ENCODE measurements at places on chromosomes 1 and 21.

DNA sequence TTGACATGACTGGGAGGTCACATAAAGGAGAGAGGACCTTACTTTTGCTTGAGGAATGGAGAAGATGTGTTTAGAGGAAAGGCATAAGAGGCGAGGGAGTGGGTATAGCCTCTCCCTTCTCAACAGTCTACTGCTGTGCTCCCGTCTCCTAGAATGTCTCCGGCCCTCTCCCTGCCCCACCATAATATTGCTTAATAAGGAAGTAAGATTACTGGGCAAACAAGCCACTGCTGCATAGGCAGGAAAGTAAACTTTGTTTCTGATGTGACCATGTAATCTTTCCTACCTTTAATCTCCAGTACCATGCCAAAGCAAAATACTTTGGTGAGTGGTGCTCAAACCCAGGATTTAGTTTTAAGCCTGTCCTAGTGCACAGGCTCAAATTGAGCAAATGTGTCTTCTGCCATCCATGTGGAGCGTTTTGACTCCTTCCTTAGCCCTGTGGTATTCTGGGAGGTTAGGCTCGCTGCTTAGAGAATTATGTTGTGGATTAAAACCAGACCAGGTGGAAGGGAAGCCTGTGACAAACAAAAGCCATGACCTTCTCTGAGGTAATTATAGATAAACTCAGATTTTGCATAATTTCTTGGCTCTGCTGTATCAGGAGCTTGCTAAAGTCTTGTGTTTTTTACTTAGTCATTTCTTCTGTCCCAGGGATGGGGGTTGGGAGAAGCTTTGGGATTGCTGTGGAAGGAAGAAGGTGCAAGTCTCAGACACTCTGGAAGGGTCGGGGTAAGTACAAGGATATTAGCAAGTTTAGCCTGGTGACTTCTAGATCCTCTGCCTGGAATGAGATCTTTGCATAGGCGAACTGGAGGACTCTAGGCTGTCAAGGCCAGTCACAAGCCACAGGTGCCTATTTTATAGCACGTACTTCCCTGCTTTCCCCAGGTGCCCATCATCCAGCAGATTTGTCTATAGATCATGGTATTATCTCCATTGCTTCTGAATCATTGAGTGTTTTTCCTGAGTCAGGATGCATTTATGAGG lies 34.5 kb upstream of the DIPK1A start:
- DNase-seq, result no peak

DNA sequence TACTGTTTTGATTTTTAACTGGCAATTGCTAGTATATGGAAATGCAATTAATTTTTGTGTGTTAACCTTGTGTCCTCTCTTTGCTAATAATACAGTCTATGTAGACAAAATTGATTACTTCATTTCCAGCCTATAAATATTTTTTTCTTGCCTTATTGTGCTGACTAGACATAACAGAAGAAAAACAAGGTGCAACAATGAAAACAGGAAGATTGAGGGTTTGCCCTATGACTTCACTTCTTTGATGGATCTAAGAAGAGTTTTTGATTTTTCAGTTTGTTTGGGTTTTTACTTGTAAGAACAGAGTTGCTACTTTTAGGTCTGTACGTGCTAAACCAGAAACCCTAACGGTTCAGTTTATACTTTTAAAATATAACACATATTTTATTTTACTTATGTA lies 8.5 kb upstream of the CNIH4 start:
- DNase-seq, result no peak

- no peak for DNase-seq
These were observed 11.7 kb upstream of the SYNC start for GRCh38 chr1:32714277-32714676.

GRCh38 chr21:40905251-40905650 lies 58.3 kb upstream of the DSCAM start:
- DNase-seq, result no peak

DNA sequence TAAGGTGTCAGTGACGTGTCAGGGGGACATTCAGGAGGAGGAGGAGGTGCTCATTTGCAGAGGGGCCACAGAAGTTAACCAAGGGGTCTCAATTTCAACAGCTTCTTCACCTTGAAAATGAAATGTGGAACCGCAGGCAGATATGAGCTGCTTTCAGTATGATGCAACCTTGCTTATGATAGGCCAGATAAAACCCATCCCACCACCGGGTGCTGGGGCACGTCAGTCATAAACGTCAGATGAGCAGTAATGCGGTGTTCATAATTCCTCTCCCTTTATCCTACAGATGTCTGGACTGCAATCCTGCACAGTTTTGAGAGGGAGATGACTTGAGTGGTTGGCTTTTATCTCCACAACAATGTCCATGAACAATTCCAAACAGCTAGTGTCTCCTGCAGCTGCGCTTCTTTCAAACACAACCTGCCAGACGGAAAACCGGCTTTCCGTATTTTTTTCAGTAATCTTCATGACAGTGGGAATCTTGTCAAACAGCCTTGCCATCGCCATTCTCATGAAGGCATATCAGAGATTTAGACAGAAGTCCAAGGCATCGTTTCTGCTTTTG lies 1.7 kb downstream of the PTGFR start:
- DNase-seq, result no peak

- DNase-seq, result no peak
These were observed 595 bp downstream of the GLUL start for GRCh38 chr1:182391028-182391361.

DNA sequence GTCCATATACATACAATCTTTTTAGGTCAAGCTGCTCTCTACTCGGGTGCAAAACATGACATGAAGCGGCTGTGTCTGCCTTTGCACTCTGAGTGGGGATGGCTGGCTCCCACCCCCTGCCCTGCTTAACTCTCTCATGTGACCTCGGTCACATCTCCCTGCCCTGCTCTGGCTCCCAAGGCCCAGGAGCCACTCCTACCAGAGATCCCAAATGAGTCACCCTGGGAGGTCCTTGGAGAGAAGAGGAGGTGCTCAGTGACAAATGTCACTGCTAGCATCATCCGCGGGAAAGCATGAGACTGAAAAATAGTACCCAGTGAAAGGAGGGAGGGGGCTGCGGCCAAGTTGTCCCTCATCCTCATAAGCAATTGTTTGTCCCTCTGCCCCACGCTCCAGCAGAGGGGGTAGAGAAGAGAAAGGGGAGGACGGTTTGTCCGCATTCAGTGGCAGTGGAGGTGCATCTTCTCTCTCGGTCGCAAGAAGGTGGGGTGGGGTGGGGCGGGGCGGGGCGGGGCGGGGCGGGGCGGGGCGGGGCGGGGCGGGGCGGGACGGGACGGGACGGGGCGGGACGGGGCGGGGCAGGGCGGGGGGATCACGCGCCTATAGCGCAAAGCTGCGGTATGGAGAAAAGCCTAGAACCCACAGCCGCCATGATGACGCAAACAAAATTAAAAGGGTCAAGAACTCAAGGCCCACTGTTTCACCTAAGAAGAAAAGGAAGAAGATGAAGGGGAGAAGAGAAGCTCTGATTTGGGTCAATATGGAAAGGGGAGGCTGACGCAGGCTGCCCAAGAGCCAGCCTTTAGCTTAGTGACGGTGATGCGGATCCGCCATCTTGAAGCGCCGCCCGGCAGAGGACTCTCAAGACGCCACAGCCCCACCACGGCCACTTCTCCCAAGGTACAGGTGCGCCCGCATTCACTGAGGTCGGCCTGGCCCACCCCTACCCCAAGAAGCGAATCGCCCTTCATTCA lies 66.2 kb downstream of the CD46 start:
- DNase-seq, result no peak

DNA sequence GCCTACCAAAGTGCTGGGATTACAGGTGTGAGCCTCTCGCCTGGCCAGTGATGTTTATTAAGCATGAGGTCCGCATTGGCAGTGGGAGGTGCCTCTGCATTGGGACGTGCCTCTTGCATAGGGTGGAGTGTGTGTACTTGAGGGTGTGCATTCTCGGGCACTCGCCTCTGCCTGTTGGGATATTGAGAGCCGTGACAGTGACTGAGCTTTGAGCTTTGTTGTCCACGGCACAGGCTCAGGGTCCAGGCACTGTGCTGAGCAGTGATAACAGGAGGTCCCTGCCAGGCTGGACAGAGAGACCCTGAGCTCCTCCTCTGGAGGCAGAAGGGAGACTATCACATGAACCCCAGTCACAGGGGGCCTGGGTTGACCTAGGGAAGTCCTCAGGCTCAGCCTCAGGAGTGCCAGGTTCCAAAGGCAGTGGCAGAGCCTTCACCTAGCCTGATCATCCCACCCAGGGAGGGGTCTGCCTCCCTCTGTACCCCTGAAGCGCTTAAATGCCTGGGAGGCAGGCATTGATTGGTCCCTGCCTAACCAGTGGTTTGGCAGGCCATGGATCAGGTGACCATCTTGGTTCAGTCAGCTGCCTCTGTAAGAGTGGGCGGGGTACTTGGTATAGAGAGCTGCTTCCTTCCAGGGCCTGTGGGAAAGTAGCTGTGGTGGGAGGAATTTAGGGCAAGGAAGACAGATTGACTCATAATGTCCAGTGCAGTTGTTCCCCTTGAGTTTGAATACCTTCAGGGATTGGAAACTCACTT lies 213.8 kb upstream of the TMEM51 start:
- no peak for DNase-seq

- no peak for DNase-seq
These were observed 27.7 kb upstream of the MAGOH start for GRCh38 chr1:53266038-53266437.

GRCh38 chr1:147171399-147172167 lies 687 bp downstream of the PRKAB2 start:
- DNase-seq, result no peak

GRCh38 chr1:21257431-21258135 lies 32.7 kb downstream of the ECE1 start:
- DNase-seq, result no peak

- DNase-seq, result no peak
These were observed 38.3 kb downstream of the SPSB1 start for GRCh38 chr1:9331016-9331415.

GRCh38 chr1:226946841-226947240 lies 6.7 kb downstream of the COQ8A start:
- no peak for DNase-seq

GRCh38 chr1:175192630-175193526 lies at the start of gene KIAA0040:
TSS of gene KIAA0040 (minus strand) at chr1:175192776. CDS start at chr1:175161013, 31,763 bp downstream.
- peak; percentile 53 for DNase-seq

DNA sequence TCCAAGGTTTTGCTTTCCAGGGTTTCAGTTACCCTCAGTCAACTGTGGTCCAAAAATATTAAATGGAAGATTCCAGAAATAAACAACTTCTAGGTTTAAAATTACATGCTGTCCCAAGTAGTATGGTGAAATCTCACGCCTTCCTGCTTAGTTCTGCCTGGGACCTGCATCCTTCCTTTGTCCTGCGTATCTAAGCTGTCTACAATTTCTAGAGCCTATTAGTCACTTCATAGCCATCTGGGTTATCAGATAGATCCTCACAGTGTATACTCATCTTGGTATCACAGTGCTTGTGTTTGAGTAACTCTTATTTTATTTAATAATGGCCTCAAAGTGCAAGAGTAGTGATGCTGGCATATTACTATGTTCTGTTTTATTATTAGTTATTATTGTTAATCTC lies 157.7 kb downstream of the ROR1 start:
- DNase-seq, result no peak

- DNase-seq, result no peak
These were observed 111.7 kb upstream of the KCNJ6 start for GRCh38 chr21:38027901-38028498.

DNA sequence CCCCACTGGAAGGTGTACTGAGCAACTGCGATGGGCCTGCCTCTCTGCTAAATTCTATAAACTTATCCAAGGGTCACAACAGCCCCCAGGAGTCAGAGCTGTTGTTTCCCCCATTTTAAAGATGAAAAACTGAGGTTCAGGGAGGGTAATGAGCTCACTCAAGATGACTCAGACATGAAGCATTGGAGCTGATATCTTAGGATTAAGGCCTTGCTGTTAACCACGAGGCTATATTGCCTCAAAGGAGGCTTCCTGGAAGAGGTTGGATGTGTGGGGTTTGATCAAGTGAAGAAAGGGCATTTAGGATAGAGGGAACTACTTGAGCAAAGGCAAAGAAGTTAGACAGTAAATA lies 6.7 kb downstream of the LDLRAP1 start:
- no peak for DNase-seq

- no peak for DNase-seq
These were observed 1.9 kb downstream of the GJA5 start for GRCh38 chr1:147758379-147759100.

GRCh38 chr1:14987829-14988603 lies 165.5 kb upstream of the TMEM51 start:
- no peak for DNase-seq

- DNase-seq, result no peak
These were observed 125.7 kb downstream of the MATN1 start for GRCh38 chr1:30597711-30598110.
